Right lung (tissue), 10 donors: ENCODE measurements at places on chromosomes 5 and 9. TPM values are rescaled to one million over a fixed set of nuclear protein-coding genes. Genes with fewer than 3 reads are reported as not detected.
A peak's percentile ranks its signal among the peaks of the same experiment; 100 is the strongest.

Gene IL4
- not detected for polyA plus RNA-seq

Gene FOXD4L6
- not detected for polyA plus RNA-seq

Gene SEC16A
- 44.9 TPM for polyA plus RNA-seq

Gene OBP2B
- not detected for polyA plus RNA-seq

Gene PCA3
- 0.41 TPM for polyA plus RNA-seq

DNA sequence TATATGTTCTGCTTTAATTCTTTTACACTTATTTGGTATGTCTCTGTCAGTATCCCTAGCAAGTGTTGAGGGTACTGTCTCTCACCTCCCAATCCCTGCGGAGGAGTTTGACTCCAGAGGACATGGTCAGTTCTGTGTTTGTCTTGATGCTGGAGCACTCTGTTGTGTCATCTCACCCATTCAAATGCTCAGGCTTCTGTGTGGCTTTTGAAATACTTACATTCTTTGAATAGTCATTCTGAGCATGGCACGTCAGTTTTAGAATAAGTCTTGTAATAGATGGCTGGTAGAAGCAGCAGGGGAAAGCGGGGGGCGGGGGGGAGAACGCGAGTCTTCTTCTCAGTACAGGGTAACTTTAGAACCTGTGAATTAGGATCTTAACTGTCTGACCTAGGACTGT, 12.3 kb downstream of the MAST4 start:
- DNase-seq, result no peak

DNA sequence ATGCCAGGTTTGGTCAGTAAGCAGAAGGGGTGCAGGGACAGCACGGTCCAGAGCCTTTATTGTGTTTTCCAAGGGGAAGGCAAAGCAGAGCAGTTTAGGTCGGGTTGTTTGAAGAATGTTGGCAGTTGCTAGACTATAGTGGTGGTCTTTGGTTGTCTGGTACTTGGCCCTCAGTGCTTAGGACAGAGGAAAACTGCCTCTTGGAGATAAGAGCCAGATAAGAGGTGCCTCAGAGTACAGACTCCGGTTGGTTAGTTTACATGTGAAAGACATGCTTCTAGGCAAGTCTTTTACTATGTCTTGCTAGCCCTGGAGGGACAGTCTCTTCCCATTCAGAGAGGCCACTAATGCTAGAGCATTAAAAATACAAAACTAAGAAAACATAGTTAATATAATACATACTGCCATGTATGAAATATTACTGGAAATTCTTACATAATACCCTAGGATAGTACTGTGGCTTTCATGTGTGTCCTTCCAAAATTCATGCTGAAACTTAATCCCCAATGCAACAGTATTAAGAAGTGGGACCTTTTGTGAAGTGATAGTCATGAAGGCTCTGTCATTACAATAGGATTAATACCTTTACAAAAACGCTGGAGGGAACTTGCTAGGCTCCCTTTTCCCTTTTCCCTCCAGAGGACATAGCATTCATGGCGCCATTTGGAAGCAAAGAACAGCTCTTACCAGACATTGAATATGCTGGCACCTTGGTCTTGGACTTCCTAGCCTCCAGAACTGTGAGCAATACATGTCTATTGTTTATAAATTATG, 280.4 kb downstream of the TMEM167A start:
- DNase-seq, result no peak

GRCh38 chr9:35495984-35496383, 6.1 kb downstream of the RUSC2 start:
- no peak for DNase-seq

DNA sequence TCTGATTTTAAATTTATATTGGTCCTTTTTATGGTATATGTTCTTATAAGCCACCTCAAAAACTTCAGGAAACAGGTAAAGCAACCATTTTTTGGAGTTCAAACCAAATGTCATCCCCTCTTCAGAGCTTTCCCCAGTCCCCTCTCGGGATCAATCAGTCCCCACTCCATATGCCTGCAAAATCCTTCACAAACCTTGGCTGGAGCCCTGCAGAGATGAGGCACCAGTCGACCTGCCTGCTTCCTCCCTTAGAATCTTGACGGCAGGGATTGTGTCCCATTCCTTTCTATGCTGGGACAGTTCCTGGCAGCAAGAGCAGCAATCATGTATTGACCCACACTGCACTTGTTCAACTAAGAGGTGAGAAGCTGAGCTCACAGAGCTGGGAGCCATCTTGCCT, 22.6 kb downstream of the B4GALT1 start:
- no peak for DNase-seq

DNA sequence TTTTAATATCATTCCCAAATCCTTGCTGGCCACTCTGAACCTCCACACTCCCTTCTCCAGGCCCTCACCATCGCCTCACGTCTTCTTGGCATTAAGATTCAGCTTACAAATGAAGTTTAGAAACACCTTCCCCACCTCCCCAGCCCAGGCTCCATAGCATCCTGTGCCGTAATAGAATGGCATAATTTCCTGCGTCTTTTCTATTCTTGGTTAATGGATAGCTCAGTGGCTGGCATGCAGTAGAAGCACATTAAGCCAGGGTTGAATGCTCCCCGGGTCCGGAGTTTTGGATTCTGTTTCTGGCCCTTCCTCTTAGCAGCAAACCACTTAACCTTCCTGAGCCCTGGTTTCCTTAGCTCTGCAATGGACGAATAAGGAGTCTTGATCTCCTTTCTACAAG, 13.8 kb downstream of the WWC1 start:
- DNase-seq, result no peak

DNA sequence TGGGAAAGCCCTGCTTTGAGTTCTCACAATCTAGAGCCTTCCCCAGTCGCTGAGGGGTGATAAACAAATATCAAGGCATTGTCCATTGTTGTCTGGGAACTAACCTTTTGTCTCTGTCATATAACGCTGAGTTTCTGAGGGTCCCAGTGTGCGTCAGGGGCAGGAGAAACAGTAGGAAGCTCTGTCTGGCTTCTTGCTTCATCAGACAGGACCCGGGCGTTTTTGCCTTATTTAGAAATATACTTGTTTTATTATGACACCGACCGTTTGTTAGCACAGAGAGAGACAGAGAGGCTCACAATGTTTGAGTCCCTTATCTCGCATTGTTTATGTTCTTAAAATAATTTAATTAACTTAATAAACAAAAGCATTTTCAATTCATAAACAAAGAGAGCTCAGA, 204.9 kb upstream of the GAS1 start:
- DNase-seq, result peak; percentile 16

DNA sequence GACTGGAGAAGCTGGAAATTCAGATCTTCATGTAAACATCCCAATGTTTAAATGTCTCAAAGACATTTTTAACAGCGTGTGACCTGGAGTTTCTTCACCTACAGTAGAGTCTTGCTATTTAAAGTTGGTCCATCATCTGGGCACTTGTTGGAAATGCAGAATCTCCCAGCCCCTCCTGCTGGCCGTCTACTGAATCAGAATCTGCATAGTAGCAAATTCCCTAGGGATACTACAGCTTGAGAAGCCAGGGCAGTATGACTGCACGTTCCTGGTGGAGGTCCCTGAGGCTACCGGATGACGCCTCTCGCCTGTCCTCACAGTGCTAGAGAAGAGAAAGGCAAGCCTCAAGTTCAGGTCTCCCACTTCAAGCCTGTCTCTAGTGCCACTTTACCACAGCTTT, 15.7 kb downstream of the SAP30L start:
- DNase-seq, result no peak

- no peak for DNase-seq
These were observed 5.0 kb downstream of the FAM163B start for GRCh38 chr9:133604214-133604613.

DNA sequence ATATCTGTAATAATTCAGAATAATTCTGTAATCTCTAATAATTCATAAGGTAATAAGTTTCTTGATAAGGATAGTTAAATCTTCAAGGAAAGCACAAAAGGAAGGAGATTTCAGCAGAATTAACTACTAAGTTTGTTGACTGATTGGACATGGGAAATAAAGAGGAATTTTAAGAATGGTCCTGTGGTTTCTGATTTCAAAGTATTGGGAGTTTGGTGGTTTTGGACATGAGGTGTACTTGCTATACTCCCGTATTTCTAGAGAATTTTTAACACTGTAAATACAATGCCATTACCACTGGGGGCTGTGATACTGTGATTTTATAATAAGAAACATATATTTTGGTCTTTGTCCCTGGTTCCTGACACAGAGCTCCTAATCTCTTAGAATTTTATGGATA, 123.9 kb downstream of the UNC13B start:
- DNase-seq, result no peak

DNA sequence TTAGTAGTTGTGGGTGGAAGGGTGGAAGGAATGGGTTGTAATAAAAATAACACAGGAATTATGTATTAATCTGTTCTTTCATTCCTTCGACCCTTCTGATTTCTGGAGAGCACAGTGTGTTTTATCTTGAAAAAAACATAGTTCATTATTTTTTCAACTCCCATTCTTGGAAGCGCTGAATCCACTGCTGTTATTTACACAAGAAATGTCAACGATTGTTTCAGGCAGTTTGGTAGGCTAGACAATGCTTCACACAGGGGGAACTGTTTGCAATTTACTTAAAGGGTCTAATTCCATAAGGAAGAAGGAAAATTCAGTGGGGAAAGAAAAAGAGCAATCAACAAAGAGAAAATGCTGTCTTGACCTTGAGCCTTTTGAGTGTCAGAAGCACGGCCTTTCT, 142.9 kb downstream of the TLE1 start:
- no peak for DNase-seq

DNA sequence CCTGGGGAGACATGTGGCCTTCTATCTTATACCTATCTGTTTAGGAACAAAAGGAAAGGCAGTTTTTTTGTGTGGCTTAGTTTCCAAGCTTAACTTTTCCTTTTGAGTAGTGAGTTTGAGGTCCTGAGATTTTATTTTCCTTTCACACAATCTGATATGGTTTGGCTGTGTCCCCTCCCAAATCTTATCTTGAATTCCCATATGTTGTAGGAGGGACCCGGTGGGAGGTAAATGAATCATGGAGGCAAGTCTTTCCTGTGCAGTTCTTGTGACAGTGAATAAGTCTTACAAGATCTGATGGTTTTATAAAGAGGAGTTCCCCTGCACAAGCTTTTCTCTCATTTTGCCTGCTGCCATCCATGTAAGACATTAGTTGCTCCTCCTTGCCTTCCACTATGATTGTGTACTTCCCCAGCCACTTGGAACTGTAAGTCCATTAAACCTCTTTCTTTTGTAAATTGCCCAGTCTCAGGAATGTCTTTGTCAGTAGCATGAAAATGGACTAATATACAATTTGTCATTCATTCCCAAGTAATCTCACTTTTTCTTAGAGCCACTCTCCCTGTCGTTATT, 4.7 kb upstream of the CLTB start:
- no peak for DNase-seq

- DNase-seq, result no peak
These were observed 103.9 kb downstream of the ESM1 start for GRCh38 chr5:54881286-54882005.

DNA sequence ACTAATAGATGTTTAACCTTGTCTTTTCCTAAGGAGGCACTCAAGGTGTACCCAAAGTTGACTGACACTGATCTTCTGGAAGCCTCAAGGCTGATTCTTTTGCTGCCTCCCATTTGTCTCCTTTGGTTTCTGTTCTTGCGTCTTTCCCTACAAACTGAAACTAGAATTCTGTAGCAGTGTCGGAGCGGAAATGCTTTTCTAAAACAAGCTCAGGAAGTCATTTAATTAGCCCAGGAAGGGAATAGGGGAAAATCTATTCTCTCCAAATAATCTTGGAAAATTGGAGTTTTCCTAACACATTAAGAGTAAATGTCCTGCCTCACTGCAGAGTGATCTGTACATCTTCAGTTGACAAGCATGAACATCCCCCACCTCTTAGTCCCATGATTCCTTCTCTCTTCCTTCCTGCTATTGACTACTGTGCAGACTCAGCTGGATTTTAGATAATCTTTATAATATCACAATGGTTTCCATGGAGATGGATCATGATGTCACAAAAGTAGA, 182.7 kb downstream of the NR3C1 start:
- DNase-seq, result no peak

DNA sequence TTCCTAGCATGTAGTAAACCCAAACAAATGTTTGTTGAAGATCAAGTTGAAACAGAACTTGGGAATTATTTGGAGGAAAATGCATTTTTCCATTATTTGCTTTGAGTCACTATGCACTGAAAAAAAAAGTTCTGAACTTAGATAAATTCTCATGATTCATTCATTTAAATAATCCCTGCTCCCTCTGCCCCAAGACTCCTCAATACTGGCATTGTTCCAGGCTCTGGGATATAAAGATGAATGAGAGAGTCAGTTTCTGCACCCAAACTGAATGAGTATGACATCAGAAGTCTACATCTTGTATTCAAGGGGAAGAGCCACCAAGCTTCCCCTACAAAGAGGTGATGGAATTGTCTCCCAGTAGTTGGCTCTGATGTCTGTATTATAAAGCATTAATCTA, 123.9 kb downstream of the SEC61B start:
- DNase-seq, result no peak

GRCh38 chr5:91477408-91477807, 94.3 kb upstream of the ARRDC3 start:
- no peak for DNase-seq

GRCh38 chr9:133188006-133188842, 20.8 kb downstream of the OBP2B start:
- peak; percentile 19 for DNase-seq

DNA sequence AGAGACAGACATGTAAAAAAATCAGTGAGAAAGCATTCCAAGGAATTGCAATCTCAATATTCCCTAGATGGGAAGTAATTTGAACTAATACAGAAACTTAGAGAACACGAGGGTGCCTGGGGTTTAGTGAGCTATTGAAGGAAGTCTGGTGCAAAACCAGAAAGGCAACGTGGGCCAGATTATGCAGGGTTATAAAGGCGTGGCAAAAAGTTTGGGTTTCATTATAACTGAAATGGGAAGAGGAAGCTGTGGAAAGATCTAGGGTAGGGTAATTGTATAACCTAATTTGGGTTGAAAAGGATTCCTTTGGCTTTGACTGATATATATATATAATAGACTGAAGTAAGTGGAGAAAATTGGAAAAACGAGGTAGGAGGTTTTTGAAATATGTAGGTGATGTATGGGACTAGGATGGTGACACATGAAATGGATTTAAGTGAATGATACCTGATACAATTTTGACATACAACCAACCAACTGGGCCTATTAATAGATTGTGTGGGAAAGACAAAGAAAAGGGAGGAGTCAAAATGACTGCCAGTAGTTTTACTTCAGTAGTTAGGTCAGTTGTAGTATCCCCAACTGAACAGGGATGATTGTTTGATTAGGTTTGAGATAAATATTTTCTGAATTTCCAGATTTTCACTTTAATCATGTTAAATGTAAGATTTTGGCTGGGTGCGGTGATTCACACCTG, 65.3 kb downstream of the FAM174A start:
- no peak for DNase-seq
